Activated naive CD8-positive, alpha-beta T cell treated with anti-CD3 and anti-CD28 coated beads, Interleukin-2, amount 10 ng/mL, durations not matched to agents 7 days and 5 days (primary cell): ENCODE measurements at places on chromosomes 7 and 10. TPM values are rescaled to one million over a fixed set of nuclear protein-coding genes. Genes with fewer than 3 reads are reported as not detected.

DNA sequence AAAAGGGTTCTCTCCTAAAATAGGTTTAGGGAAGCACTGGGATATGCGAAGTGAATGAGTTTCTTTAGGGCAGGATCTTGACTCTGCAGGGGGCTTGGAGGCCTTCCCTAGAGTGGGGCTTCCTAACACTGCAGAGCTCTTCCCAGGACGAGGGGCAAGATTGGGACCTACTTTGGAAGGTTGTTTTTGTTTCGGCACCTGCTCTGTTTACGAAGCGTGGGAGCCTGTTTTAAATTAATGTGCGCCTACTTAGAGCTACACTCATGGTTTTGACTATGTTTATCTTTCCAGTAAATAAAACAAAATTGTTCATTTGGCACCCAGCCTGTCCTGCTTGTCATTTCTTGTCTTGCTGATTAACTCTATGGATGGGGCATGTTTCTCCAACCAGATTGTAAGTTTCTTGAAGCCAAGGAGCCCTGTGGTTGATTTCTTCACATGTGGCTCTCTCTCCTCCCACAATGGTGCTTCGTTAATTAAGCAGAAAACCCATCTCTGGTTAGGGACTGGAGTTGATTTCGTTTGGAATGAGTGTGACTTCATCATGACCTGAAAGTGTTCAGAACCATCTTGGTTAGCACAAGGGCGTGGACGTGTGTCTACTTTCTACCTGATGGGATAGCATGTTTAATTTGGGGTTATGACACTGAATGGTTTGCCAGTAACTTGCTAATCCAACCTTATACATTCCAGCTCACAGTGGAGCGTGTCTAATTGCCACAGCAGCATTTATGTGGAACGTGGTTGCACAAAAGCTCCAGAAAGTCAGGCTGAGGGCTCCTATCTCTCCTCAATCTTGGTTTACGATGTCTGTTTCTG lies 98.1 kb downstream of the TCF7L2 start:
- DNase-seq, result no peak

DNA sequence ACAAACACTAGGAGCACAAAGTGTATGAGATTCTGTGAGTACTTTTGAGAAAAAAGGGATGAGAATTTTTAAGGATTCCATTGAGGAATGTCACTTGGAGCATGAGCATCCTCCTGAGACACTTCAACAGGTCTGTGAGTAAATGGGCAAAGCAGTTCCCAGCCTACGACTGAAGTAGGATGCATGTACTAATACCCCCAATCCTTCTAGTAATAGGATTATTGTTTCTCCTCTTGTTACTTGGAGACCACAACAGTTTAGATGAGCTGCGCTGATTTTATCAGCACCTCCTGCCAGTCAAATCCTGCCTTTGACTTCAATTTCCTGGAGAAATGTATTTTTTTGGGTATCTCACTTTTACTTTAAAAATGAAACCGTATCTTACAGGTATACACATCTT lies 820 bp downstream of the BBS9 start:
- DNase-seq, result no peak

Gene BLNK
- total RNA-seq, result 0.43 TPM

Gene CYP2C19
- total RNA-seq, result not detected

GRCh38 chr7:49398236-49398635 lies 375.2 kb upstream of the VWC2 start:
- DNase-seq, result no peak

Gene PANK1
- 4.8 TPM for total RNA-seq

DNA sequence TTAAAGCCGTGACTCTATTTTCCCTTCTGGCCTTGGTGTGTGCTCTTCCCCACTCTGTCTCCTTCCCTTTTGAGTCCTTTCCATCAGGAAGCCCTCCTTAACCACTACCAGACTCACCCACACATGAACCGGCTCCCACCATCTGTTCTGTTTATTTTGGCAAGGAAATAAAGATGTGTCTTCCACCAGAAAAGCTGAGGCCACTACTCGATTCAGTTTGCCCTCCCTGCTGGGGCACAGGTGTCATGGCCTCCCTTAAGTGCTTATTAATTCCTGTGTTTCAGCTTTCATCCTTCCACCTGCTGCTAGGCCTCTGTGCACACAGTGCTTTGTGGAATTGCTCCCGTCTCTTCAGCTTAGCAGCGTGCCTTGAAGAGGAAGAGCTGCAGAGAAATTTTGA lies 16.7 kb downstream of the POR start:
- DNase-seq, result no peak
